ENCODE measurements at places on chromosomes 2 and 18.

GRCh38 chr18:51398104-51398503 is 200.6 kb upstream of the MEX3C start:
- no peak for DNase-seq

- DNase-seq = no peak
These were observed 71.2 kb upstream of the CREB1 start for GRCh38 chr2:207458582-207458981.

DNA sequence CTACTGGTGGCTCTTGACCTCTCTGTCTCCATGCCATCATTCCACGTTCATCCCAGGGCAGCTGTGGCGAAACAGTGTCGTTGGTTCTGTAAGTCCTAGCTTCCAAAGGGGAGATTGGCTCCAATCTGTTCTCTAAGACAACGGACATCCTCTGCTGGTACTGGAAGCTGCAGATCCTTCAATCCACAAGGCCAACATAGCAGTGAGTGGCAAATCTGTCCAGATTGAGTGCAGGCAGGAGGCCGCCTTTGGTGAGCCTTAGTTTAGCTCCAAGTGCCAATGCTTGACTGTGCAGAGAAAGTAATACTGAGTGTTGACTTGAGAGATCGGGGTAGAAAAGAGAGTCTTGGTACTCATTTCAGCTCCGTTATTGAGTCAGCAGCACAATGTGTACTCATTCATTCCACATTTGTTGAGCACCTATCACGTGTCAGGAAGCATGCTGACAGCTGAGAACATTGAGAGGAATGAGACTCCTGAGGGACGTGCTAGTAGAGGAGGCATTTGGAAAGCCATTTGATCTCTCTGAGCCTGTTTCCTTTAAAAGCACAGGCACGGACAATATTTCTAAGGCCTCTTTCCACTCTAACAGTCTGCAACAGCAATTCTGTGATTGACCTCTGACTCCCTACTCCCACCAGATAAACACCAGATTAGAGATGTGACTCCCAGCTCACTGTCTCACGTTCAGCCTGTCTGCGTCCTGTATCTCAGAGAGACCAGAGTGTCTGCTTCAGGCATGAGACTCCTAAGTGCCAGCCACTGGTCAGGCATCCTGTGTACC is 306.0 kb downstream of the CLIP4 start:
- no peak for DNase-seq

GRCh38 chr18:5253910-5254309 is 41.6 kb downstream of the ZBTB14 start:
- DNase-seq = no peak

DNA sequence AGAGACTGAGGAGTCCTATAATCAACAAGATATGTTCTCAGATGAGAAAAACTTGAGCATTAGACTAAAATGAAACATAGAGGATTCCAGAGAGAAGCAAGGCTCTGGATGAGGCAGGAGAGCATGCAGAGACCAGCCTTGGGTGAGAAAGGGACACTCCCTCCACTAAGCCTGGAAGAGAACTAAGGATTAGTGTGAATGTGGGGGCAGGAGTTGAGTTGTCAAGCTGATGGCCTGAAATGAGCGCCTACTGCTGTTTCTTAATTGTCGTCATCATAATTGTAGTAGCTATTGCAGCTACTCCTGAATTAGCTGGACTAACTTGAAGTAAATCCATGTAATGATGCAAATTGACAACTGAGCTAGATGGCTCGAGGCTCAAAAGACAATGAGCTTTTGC is 114.1 kb downstream of the PKP4 start:
- no peak for DNase-seq

DNA sequence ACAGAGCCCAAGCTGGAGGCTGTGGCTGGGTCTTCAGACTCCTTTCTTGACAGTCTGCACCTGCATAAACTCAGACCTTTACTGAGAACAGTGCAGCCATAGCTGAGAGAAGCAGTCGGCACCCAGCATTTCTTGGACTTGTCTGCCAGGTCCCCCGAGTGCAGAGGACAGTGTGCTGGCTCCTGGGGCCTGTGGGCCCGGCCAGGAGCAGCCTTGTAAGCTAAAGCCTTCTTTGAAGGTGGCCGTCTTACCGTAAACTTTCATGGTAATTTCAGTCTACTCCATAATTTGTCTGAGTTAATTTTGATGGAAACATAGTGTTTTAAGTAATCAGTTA is 70.9 kb downstream of the LRRFIP1 start:
- DNase-seq = no peak

DNA sequence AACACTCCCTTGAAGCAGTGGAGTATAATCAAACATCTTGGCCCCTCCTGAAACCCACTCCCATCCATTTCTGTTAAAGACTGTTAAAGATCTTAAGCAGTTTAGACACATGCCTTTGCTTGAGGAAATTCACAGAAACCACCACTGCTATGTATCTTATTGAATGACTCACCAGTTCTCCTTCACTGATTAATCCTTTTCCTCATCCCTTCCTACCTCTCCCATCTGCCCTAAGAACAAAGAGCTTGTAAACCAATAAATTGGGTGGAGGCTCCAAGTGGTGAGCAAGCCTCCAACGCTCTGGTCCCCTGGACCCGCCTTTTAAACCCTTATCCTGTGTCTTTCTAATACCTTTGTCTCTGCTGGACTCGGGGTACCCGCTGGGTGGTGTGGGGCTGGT is 746.1 kb downstream of the LRP1B start:
- DNase-seq = no peak

DNA sequence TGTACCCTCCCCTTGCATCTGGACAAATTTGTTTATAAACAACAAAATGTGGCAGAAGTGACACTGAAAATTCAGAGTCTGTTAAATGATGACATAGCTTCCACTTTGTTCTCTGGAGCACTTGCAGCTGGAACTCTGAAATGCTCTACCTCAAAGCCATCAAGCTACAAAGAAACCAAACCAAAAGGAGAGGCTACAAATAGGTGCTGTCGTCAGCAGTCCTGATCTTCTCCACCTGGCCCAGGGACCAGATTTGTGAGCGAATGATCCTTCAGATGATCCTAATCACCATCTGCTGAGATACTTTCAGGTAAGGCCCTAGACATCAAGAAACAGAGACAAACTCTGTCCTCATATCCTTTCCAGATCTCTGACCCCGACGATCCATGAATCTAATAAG is 27.9 kb upstream of the PAIP2B start:
- no peak for DNase-seq

DNA sequence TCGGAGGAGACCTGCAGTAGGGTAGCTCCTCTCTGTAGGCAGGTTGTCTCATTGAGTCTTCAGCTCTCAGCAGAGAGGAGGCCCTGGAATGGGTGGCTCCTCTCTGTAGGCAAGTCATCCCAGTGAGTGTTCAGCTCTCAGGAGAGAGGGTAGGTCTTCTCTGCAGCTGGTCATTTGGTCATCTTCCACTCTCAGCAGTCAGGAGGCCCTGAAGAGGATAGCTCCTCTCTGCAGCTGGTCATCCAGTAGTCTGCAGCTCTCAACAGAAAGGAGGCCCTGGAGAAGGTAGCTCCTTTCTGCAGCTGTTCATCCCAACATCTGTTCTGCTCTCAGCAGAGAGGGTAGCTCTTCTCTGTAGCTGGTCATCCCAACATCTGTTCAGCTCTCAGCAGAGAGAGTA is 26.0 kb upstream of the RUFY4 start:
- no peak for DNase-seq

DNA sequence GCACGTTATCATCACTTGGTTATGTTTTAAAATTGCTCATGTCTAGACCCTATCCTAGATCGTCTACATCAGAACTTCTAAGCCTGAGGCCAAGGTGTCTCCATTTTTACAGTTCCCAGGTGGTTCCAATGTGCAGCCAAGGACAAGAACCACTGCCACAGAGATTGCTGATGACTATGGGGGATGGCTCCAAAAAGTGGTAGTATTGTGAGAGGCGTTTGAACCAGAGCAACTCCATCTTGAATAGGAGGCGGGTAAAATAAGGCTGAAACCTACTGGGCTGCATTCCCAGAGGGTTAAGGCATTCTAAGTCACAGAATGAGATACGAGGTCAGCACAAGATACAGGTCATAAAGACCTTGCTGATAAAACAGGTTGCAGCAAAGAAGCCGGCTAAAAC is 212.6 kb upstream of the FBXO11 start:
- no peak for DNase-seq

All from stimulated activated CD4-positive, alpha-beta T cell treated with anti-CD3 and anti-CD28 coated beads, TNF-alpha, amount 100 ng/mL, for 24 hours (primary cell).